ENCODE measurements at places on chromosomes 11 and 22.
A peak's percentile ranks its signal among the peaks of the same experiment; 100 is the strongest.

DNA sequence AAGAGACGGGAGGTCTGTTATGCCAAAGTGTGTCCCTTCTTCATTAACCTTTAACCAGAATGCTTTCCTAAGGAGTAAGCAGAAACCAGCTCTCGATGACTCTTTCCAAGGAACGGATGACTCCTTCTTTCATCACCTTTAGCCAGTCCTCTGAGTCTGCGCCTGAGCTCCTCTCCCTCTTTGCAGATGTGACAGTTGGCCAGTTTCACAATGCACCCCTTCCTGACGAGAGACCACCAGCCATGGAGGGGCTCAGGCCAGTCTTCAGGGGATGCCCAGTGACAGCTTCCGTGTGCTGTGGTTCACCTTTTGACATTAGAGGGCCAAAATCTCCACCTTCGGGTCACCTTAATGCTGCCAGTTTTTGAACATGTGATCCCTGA, 826.1 kb downstream of the TBC1D22A start:
- no peak for DNase-seq

- DNase-seq: no peak
Observed at GRCh38 chr11:112599265-112599664, 338.6 kb upstream of the PLET1 start.

GRCh38 chr22:42288791-42289190, 18.3 kb upstream of the TCF20 start:
- DNase-seq: no peak

DNA sequence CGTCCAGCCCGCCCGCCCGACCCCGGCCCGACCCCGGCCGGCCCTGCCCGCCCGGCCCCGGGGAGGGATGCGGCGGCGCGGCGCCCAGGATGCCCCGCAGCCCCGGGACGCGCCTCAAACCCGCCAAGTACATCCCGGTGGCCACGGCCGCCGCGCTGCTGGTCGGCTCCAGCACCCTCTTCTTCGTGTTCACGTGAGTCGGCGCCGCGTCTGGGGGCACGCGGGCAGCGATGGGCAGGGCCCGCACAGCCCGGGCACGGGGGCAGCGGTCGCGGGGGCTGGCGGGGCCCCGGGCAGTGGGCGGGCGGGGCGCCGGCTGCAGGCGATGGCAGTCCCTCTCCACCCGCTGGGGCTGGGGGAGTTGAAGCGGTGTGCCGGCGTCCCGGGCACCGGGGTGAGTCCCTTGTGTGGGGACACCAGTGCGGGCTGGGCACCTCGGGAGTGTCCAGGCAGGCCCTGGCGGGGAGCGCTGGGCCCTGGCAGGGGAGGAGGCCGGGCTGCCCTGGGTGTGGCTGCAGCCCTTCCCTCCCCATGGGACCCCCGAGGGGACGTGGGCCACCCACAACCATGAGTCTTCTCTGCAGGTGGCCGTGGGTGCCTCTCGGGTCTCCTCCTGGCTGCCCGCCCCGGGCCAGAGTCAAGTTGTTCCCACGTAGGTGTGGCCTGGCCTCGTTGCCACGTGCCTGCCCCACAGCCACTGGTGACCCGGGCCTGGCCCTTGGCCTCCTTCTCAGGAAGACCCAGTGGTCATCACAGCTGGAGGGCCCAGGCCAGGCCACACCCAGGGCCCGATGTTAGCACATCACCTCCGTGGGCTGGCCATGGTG, 468 bp downstream of the ZDHHC8 start:
- no peak for DNase-seq

DNA sequence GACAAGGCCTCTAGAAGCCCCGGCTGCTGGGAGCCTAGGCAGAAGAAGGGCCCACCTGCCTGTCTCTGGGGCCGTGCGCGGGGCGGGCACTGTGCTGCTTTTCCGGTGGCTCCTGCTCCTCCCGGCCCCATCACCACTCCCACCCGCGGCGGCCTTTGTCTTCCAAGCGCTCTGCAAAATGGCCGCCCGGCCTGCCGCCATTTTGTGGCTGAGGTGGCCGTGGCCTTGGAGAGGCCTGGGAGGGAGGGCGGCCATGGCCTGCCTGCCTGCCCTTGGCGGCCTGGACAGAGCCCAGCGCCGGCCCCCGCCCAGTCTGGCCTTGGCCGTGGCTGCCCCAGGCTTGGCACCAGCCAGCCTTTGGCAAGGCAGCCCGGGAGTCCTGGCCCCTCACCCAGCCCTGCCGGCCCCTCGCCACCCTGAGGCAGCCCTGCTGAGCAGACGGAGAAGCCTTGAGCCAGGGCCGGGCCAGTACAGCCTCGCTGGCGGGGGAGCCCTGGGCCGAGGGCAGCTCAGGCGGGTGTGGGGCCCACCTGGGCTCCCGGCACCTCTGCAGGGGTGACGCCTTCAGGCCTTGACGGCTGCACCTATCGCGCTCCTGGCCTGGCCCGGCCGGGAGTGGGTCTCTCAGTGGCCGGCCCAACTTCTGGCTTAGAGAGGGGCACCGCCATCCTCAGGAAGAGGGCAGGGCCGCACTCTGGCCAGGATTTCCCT, 46.0 kb upstream of the PPARA start:
- no peak for DNase-seq

GRCh38 chr22:48820481-48821345, 1007.0 kb downstream of the BRD1 start:
- no peak for DNase-seq

DNA sequence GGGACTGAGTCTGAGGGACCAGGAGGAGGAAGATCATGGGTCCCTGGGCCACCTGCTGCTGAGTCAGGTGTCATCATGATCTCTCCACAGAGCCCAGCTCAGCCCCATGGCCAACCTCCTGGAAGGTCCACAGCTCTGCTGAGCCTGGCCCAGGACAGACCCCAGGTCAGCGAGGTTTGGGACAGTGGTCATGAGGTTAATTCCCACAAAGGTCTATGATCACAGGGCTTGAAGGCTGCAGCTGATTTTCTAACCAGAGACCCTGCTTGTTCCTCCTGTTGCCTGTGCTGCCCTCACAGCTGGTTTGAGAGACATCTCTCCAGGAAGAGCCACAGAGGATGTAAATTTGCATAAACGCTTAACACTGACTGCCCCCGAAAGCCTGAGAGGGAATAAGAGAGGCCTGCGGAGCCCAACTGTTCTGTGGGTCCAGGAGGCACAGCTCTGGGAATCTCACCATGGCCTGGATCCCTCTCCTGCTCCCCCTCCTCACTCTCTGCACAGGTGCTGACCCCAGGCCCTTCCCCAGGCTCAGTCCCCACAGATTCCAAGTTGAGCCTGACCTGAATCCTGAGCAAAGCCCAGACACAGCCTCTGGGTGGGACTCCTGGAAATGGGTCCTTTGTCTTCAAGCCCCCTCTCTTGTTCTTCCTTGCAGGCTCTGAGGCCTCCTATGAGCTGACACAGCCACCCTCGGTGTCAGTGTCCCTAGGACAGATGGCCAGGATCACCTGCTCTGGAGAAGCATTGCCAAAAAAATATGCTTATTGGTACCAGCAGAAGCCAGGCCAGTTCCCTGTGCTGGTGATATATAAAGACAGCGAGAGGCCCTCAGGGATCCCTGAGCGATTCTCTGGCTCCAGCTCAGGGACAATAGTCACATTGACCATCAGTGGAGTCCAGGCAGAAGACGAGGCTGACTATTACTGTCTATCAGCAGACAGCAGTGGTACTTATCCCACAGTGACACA, 102.8 kb downstream of the GGTLC2 start:
- DNase-seq: no peak

DNA sequence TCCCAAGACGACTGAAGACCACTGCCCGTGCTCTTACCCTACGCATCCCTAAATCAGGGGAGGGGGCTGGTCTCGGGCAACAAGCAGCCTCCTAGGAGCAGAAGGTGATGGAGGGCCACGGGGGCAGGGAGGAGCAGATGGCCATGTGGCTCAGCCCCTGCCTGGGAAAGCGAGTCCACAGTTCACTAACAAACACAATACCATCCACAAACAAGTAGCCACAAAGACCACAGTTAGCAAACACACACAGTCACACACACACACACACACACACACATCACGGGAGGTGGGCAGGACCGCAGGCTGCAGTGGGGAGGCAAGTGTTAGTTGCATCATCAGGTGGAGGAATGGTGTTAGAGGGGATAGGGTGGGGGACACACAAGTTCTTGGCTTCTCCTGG, 13.2 kb upstream of the FXYD2 start:
- DNase-seq: no peak

- DNase-seq: peak; percentile 71
Observed at GRCh38 chr22:24423519-24424000, 3.8 kb upstream of the ADORA2A start.

GRCh38 chr11:65078786-65079342, 5.0 kb downstream of the CDCA5 start:
- no peak for DNase-seq

DNA sequence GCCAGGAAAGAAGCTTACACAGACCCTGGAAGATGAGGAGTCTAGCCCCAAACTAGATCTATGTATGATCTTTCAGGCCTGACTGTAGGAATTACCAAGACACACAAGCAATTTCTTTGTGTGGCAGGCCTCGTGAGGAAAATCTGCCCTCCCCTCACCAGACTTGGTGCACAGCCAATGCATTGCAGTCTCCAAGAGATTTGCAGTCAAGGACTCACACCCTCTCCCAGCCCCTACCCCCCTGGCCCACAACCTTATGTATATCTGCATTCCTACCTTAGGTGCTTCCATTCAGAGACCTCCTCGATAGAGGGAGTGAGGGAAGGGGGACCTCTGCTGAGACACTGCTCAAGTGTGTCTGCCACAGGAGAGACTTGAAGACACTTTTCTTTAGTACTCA, 9.8 kb downstream of the OR8B12 start:
- peak; percentile 74 for DNase-seq

GRCh38 chr11:122248939-122249338, 132.9 kb upstream of the BLID start:
- no peak for DNase-seq

DNA sequence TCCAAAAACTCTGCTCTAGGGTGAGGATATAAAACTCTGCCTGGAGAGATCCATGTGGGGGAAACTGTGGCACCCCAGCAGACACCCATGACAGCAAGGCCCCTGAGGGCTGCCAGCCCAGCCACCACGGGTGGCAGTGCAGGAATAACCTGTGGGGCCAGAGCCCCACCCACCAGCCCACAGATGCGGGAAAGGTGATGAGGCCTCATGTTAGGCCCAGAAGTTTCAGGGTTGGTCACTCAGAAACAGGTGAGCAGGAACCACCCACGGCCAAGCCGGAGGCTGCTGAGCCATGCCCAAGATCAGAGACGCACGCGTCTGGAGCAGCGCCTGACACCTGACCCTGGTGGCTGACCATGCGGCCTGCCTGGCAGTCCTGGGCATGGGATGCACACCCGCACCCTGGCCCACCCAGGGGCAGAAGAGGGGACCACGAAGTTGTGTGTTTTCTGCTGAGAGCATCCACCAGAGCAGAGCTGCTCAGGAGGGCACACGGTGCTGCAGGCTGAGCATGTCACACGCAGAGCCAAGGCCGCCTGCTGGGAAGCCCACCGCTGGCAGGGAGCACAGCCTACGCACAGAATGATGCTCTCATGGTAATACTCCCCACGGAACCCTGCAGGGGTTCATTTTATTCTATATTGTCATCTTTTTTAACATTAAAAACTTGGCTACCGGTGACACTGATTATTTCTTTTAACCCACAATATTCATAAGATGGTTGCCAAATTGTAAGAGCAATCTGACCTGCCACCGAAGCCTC, 41.2 kb downstream of the DUSP8 start:
- no peak for DNase-seq

DNA sequence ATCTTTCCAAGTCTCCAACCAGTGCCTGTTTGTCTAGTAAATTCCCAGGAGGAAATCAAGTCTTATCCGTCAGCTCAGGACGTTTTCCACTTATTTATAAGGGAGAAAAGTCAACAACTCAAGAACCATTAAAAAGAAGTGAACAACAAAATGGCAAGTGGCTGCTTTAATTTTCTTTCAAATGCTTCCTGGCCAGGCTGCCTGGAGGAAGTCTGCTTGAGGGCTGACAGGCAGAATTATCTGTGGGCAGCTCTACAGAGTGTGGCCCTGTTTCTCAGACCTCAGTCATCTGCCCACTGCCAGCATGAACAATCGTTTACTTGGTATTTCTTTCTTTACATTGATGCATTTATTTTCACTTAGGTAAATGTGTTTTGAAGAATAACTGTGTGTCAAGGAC, 281.9 kb upstream of the ISX start:
- peak; percentile 60 for DNase-seq

GRCh38 chr11:16346975-16347374, 9.4 kb downstream of the SOX6 start:
- no peak for DNase-seq

DNA sequence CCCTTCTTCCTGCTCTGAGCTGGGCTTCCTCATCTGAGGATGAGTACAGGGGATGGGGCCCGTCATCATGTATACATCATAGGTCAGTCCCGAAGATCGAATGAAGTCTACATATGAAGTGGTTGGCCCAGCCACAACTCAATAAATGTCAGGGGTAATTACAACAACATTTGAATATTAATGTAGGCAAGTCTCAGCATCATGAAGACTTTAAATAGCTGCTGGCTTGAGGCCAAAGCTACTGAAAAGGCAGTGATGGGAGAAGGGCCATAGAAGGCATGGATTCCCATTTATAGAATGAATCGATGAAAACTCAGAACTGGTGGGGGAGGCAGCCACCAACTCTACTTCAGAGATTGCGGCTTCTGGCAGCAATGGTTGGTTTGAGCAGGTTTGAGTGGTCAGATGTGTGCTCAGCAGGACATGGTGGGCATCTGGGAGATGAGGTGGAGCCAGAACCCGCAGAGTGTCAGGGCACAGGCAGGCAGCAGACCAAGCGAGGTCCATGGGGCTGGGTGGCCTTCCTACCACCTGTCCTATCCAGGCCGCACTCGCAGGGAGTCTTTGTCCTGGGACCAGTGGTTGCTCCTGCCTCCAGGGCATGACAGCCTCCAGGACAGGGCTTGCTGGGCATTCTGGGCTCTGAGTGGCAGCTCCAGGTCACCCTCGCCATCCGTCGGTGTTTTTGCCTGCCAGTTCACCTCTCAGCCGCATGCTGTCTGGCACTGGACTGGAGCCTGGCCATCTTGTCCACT, 919.1 kb downstream of the TBC1D22A start:
- DNase-seq: no peak

DNA sequence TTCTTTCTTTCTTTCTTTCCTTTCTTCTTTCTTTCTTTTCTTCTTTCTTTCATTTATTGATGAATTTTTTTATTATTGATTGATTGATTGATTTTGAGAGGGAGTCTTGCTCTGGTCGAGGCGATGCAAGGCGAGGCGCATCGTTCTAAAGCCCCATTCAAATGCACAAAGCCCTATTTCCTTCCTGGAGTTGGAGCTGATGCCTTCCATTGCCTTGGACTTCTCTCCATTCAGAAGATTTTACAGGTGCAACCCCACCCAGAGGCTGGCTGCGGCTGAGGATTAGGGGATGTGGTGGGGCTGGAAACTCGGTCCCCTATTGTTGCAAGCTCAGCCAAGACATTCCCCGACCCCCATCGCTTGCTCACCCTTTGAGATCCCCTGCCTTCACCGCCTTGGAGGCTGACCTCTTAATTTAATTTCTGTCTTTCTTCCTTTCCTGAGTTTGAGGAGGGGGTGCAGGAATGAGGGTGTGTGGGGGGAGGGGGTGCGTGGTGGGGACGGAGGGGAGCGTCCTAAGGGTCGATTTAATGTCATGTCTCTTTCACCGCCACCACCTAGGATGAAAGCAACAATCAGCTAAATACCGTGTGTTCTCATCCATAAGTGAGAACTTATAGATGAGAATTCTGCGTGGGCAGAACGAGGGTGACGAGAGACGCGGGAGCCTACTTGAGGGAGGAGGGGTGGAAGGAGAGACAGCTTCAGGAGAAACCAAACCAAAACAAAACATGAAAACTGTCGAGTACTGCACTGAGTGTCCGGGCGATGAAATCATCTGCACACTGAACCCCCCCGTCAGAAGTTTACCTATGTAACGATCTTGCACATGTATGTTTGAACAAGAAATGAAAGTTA, 3913.9 kb upstream of the OR11H1 start:
- no peak for DNase-seq

All from OCI-M1 (cell line).